ENCODE measurements at places on chromosomes 6 and 20.

GRCh38 chr6:14983599-14984518 lies 262.0 kb upstream of the JARID2 start:
- DNase-seq: no peak

GRCh38 chr20:11411765-11412164 lies 505.9 kb upstream of the BTBD3 start:
- no peak for DNase-seq

GRCh38 chr6:34115403-34115795 lies 30.5 kb downstream of the GRM4 start:
- DNase-seq: no peak

DNA sequence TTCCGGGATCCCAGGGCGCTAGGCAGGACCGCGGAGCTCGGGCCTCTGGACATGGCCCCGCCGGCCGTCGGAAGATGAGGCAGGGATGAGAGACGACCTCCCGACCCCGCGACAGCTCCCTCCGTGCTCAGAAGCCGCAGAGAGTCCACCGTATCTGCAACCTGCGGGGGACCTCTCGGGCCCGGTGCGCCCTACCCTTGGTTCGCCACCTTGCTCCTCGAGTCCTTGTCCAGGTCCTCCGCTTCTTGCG lies 301 bp downstream of the PPP1R3D start:
- no peak for DNase-seq

DNA sequence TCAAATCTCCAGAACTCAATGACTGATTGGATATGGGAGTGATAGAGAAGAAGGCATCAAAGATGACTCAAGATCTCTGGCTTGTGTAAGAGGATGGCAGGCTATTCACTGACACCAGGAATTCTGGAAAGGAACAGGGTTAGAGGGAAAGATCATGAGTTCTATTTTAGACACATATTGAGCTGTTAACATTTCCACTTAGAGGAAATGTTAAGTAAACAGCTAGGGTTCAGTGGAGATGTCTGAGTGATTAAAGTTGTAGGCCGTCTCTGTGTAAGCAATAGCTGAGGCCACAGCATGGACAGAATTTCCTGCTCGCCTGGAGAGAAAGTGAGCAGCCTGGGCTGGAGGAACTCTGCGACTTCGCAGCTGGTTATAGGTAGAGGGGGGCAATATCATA lies 21.0 kb downstream of the ZC3H12D start:
- no peak for DNase-seq

GRCh38 chr20:29408034-29408695 lies 1849.3 kb upstream of the DEFB115 start:
- no peak for DNase-seq

Data from osteocyte (in vitro differentiated cells).